ENCODE measurements at places on chromosomes 2 and 18.

- no peak for DNase-seq
Observed at GRCh38 chr2:157470321-157470720, 26.4 kb upstream of the CYTIP start.

DNA sequence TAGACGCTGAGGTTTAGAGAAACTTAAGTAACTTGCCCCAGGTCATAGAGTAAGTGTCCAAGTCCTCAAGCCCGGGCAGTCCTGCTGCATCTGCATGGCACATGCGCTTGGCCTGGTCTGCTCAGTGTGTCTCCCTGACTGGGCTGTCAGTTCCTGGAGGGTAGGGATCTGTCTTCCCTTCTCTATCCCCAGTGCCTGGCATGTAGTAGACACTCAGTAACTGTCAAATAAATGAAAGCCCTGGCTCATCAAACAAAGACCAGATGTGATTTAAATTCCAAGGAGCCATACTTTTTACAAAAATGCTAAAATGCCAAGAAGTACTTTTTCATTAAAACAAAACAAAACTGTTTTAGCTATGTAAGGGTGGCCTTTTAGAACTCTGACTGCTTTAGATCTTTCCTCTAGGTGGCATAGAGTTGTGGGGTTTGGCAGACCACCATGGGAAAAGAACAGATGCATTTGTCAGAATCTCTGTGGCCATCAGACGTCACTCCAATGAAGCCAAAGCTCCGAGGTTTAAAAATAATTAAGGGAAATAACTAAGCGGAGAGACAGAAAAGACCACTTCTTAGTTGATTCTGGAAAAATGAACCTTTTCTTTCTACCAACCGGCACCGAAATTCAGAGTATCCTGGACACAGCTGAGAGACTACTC is 34.0 kb downstream of the EPAS1 start:
- DNase-seq = no peak

- peak; percentile 50 for DNase-seq
Observed at GRCh38 chr2:240604291-240604938, 17.9 kb downstream of the CAPN10 start.

DNA sequence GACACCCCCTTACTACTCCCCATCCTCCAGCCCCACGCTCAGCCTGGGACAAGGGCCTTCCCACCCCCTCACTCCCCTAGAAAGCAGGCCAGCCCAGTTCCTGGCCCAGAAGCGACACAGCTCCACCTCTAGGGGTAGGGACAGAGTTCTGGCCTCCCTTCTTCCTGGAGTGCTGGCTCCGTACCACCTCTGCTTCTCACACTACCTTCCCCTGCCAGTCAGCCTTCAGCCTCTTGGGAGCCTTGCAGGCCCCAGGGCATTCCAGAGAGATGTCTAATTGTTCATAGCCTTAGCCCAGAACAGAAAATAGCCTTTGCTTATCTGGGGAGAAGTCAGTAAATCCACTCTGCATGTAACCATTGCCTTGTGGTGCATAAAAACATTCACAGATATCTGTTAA is 13.1 kb upstream of the CATIP start:
- DNase-seq = no peak

GRCh38 chr2:106960683-106961161 is 74.8 kb upstream of the ST6GAL2 start:
- peak; percentile 61 for DNase-seq

DNA sequence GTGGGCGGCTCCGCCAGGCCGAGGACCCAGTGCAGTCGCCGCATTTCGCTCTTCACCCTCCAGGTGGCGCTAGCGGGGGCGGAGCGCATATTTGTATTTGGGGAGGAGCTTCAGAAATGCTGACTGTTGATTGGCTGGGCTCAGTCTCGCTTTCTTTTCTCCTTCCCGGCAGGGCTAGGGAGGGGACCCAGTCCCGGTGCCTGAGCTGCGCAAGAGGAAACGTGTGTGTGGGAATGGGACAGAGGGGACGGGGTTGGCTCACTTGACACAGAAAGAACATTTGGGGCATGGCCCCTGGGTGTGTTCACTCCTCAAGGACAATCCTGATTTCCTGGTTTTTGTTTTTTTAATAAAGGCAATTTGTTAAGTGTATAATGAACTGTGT is 20.3 kb upstream of the DNMT3A start:
- peak; percentile 90 for DNase-seq

DNA sequence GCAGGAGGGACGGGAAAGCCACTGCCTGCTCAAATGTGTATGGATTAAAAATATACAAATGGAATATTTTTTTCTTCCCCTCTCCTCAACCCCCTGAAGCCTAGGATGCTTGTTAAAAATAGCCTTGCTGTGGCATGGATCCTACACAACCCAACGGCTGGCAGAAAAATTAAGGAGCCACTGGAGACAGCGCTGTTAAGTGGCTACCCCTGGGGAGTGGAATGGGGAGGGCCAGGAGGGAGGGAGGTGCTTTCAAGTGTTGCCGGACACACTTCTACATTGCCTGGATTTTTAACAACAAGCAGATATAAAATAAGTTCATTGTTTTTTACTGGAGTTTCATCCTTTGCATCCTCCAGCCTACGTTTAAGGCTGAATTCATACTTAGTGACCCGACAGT is 66.6 kb downstream of the ZBTB7C start:
- peak; percentile 92 for DNase-seq

DNA sequence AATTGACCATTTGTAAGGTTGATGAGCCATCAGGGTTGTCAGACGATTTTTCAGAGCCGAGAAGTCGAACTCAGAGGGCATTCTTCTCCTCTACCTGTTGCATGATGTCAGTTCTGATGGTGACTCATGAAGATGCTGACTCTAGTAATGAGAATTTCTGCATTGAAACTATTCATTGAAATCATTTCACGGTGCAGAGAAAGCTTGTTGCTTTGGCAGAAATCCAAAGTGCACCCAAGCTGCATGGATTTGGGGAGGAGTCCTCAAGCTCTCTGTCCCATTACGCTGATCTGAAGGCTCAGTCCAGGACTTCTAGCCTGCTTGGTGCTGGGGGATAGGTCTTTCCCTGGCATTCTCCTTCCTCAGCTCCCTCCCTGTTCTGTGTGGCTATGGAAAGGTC is 125.7 kb upstream of the PXDN start:
- DNase-seq = peak; percentile 10

GRCh38 chr2:239263231-239263630 is 137.6 kb downstream of the HDAC4 start:
- no peak for DNase-seq

DNA sequence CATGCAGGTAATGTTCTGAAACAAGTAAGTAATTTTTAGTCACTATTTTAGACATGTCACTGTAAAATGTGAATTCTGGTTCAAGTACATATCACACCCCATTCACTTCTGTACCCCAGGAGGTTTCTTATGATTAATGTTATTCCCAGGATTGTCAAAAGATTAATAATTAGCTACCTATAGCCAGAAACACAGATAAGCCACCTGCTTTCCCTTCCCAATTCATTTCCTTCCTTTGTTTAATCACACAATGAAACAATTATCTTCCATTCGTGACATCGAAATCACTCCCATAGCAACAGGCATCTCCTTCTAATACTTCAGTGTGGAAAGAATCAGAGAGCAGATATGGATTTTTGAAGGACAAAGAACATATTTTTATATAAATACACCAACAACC is 1650.3 kb upstream of the CELF4 start:
- peak; percentile 35 for DNase-seq

DNA sequence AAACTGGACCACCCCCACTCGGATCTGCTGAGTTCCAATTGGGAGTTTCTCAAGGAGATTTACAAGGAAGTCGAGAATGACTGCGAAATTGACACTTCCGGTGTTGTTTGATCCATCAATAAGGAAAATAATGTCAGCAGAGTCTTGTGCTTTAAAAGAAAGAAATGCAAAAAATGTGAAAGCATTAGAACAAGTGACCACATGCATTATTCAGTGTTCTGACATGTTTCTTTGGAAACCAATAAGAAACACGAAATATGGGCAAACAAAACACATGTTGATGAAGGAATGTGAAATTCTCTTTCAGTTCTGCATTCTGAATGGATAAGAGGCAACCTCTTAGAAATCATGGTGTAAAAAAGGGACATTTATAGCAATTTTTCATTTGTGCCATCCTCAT is 25.9 kb downstream of the COL6A3 start:
- DNase-seq = no peak

DNA sequence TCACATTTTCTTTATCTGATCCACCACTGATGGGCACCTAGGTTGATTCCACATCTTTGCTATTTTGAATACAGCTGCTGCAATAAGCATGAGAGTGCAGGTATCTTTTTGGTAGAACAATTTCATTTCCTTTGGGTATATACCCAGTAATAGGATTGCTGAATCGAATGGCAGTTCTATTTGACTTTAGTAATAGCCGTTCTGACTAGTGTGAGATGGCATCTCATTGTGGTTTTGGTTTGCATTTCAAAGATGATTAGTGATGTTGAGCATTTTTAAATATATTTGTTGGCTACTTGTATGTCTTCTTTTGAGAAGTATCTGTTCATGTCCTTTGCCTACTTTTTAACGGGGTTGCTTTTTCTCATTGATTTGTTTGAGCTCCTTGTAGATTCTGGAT is 72.3 kb downstream of the CCDC138 start:
- no peak for DNase-seq

DNA sequence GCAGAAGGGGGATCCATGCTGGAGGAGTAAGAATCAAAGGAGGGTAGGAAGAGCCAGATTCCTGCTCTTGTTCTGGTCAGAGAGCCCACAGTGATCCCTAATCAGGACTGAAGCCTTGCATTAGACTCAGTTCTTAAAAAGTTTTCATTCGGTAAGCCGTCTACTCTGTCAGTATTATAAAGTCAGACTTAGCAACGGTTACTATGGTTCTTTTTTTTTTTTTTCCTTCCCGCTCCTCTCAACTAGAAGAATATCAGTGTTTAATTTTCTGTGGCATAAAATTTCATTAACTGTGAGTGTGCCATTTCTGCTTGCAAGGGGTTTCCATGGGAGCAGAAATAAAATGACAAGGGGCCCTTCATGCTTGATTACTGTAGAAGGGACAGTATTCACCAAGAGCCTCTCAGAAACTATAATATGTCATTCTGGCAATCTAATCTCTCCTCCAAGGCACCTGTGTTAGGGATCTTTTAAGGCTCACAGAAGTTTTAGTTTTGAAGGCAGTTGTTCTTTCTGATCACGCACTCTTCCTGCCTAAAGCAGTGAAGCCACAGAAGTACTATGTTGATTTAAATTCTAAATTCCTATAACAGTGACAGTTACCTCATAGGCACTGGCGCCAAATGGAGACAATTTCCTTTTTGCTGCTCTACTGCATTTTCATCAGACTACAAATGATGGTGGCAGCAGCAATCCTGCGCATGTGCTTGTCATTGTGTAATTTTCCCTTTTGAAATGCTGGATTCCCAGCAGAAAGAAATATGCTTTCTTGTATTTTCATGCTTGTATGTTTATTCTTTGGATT is 57.0 kb downstream of the OSBPL6 start:
- no peak for DNase-seq

- DNase-seq = no peak
Observed at GRCh38 chr2:239194731-239195317, 206.0 kb downstream of the HDAC4 start.

DNA sequence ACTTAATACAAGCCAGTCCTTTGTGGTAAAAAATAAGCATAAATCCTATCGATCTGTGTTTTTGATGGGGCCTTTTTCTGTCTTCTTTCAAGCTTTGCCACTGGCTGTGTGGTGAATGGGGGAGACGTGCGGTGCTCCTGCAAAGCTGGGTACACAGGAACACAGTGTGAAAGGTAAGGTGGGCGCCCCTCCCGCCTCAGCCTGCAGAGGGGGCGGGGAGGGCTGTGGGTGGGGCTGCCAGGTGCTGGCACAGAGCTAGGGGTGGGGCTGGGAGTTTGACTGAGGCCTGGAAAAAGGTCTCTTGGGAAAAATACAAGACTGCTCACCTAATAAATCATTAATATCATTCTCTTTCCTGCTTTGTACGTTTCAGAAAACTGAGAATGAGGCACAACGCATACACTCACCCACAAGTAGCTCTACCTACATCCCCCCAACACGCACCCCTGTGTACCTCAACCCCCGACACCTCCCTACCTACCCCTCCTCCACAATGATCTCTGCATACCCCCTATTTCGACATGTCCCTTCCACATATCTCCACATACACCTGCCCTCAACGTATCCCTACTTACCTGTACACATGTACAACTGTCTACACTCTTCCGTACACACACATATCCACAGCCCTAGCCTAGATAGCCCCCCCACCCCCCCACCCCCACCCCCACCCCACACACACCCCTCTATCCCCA is 129.7 kb upstream of the TTC39C start:
- peak; percentile 97 for DNase-seq

GRCh38 chr2:20595439-20596192 is 55.3 kb downstream of the HS1BP3 start:
- DNase-seq = no peak

DNA sequence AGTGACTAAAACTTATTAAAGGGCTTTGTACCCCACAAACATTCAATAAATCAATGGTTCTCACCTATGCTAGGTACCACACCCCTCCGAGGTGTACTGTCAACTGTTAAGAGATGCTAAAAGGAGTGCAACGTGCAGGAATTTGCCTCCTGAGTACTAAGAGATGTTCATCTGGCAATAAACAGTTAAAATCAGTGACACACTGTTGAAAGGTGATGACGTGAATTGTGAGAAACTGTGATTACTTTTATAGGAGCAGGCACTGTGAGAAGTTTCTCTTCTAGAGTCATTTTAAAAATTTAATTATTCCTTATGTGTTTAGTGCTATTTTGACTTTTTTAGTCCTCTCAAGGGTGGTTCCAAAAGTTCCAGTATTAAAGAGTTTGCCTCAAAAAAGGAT is 61.0 kb downstream of the PDE1A start:
- no peak for DNase-seq

- DNase-seq = peak; percentile 45
Observed at GRCh38 chr2:176479961-176480360, 210.7 kb downstream of the MTX2 start.

GRCh38 chr18:13372531-13372951 is 154.0 kb downstream of the LDLRAD4 start:
- peak; percentile 51 for DNase-seq

DNA sequence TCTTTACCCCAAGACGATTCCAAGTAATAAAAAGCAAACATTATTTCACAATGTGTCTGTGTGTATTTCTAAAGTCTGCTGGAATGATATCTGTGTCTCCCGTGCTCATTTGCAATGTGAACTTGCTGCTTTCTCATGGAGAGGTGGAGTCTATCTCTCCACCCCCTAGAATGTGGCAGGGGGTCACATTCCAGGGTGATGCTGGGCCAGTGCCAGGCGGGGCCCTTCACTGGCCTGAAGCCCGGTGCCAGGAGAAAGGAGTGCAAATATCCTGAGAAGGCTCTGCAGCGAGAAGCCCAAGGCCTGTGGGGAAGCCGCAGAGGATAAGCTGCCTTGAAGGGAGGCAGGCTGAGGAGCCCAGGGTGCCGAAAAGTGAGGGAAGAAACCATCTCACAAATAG is 26.8 kb upstream of the LDLRAD4 start:
- peak; percentile 26 for DNase-seq

- DNase-seq = peak; percentile 15
Observed at GRCh38 chr2:119710281-119710680, 31.3 kb downstream of the TMEM177 start.
